ENCODE measurements at places on chromosomes 12 and 14. TPM values are rescaled to one million over a fixed set of nuclear protein-coding genes. Genes with fewer than 3 reads are reported as not detected.

DNA sequence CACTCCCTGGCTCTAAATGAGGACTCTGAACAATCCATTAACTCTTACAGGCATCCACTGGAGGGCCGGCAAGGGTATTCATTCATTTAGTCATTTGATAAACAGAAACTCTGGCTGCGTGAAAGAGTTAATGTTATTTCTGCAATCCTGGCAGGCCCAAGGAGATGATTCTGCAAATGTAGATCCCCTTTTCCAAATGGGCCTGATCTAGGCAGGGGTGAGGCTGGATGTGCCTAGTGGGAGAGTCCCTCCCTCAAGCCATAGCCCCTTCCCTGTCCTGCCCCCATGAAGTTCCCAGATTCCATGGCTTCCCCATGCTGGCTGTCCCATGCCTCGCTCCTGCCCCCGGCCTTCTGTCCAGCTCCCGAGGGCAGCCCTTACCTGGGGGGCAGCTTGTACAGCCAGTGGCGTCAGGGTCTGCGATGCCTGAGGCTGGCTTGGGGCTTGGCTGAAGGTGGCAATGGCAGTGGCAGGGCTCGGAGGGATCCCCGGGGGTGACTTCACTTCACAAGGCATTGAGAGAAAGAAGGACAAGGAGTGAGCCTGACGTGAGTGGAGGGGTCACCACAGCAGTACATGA lies 18.4 kb downstream of the POU6F1 start:
- no peak for DNase-seq

DNA sequence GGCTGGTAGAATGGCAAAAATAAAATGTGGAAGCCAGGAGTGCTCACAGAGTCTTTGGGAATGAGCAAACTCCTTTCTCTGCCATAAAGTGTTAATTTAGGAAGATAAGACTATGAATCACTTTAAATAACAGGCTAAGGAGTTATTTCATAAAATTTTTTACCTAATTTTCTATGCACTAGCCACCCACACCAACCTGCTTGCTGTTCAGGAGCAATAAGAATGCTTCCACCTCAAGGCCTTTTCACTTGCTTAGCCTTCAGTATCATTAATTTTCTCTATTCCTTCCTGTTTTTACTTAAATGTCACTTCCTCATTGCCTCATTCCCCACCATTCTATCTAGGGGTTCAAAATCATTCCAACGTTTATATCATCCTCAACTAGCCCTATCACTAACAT lies 326.8 kb downstream of the CCER1 start:
- DNase-seq: no peak

GRCh38 chr12:115023279-115024265 lies 339.6 kb upstream of the TBX3 start:
- no peak for DNase-seq

DNA sequence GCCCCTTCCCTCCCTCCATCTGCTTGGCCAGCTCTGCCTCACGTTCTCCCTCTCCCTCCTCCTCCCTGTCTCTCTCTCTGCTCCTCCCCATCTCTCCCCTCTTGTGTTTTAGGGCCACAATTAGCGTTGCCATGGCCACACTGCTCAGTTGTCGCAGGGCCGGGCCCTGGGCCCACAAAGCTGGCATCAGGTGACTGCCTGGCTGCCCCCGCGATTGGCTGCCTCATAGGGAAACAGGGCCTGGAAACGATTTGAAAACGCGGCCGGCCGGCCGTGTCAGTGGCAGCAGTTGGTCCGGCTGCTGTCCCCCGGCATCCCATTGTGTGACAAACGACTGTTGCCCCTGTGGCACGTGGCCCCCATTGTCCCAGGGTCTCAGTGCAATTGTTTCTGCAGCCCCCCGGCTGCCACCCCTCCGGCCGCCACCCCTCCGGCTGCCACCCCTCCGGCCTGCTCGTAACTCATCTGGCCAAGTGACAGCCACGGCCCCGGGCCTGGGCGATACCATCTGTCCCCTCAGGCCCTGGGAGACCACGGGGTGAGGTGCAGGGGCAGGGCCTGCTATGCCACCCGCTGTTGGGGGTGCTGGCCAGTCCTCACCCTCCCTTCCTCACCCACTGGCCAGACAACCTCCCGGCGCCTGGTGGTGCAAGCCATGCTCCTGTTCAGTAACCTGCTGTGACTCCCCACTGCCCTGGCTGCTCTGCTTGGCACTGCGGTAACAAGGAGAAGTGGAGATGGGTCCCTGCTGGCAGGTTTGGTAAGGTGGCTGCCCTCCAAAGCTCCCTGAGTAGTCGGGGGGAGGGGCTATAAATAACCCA lies 17.4 kb downstream of the FOXN4 start:
- no peak for DNase-seq

- DNase-seq: no peak
Observed at GRCh38 chr12:10031771-10032175, 1.3 kb downstream of the CLEC9A start.

DNA sequence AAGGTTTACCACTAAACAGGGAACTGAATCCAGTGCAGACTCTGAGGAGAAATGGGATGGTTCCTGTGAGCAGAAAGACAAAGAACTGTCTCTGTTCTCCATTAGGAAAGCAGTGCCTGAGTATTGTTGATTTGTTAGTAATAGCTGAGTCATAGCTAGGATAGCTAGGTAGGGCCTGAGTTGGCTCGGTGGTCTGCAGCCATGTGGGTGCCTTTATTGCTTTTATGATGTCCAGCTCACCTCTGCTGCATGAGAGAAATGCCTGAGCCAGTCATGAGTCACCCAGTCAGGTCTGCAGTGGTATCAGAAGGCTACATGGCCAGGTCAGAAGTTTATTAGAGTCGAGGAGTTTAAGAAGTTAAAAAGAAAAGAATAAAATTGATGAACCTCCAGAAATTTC lies 24.2 kb downstream of the TRHDE start:
- DNase-seq: no peak

GRCh38 chr12:92921877-92922276 lies 7.2 kb downstream of the EEA1 start:
- DNase-seq: no peak

DNA sequence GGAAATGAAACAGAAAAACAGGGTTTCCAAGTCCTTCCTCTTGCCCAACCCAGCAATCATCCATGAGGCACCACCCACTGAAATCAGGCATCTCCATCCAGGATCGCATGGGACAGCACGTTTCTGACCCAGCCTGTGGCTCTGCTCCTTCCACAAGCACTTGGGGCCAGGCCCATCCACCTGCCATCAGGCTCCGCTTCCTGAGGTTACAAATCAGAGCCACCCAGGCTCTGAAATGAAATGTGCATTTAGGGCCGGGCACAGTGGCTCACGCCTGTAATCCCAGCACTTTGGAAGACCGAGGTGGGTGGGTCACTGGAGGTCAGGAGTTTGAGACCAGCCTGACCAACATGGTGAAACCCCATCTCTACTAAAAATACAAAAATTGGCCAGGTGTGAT lies 717 bp upstream of the KRT78 start:
- no peak for DNase-seq

DNA sequence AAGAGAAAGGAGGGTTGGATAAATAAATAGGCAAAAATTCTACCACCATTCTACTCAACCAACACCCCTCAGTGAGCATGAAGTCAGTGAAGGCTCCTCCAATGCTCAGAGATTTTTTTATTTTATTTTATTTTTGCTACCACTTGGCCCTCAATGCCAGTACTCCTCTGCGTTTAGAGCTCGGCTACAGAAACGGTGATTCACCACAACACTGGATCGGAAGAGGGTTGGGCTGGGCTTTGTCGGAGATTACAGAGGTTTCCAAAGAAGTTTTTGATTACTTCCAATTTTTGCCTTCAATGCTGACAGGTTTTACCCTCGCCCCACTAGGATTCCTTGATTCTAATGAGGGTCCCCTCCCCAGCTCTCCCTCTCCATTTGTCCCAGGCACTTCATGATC lies 1027.2 kb upstream of the TMEM132C start:
- DNase-seq: no peak

DNA sequence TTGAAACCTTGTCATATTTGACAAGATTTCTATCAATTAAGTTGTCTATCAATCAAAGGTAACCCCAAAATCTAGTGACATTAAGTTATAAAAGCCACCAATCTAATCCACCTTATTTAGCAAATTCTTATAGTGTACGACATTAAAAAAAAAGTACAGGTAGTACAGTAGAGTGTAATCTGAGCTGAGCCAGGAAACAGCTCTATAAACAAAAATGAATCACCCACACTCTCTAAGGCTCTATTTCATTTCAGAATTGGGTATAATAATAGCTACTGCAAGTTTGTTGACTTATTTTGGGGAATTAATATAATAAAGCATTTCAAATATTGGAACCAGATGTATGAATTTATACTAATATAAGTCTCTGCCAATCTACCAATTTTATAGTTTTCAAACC lies 342.4 kb upstream of the FLRT2 start:
- DNase-seq: no peak

DNA sequence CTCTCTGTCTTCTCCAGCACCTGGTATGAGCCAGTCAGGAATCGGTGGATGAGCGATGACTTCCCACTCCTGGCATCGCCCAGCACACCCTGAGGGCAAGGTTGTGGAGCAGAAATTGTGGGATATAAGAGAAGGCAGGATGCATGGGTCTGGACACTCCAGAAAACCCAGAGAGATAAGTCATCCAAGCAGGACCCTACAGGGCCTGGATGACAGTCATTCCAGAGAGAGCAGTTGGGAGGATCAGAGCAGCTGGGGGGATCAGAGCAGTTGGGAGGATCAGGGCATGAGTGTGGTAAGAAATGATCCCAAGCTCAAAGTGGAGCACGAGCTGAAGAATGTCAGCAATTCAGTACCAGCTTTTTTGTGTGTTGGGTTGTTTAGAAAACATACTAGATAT lies 4.0 kb downstream of the AGAP2 start:
- no peak for DNase-seq

GRCh38 chr12:52848661-52849255 lies at the start of gene KRT78:
TSS of gene KRT78 (minus strand) at chr12:52848994. CDS start at chr12:52848930, 64 bp downstream.
- no peak for DNase-seq

- DNase-seq: no peak
Observed at GRCh38 chr14:79134361-79134760, 964.2 kb downstream of the NRXN3 start.

DNA sequence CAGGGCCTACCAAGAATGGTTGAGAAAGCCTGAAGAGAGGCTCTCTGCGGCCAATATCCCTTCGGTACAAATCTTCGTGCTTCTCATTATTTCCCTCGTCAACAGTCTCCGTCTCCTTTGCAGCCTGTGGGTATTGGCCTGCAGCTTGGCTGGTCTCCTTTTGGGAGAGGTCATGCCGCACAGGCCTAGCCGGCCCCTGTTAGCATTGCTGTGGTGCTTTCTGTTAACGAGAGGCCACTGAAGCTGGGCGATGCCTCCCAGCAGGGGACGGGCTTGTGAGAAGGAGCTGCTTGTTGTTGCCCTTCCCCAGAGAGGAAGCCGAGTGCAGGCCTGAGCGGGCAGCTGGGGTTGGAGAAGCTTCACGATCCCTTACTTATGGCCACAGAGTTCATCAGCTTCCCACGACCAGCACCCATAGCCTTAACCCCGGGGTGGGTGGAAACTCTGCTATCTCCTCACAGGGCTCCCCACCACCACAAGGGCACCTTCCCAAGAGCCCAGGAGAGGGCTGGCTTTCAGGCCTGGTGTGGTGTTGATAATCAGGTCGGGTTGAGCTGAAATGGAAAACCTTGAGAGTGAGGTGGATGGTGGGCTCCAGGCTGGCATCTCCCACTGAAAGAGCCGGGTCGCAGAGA lies 228.6 kb downstream of the ZFP36L1 start:
- no peak for DNase-seq

CNIH1 gene
- total RNA-seq: 83.7 TPM

PMEL gene
- total RNA-seq: 1.2 TPM

TAS2R8 gene
- total RNA-seq: not detected

ACSS3 gene
- total RNA-seq: 0.10 TPM

SERPINA9 gene
- not detected for total RNA-seq
